Stomach (tissue), 19 donors: ENCODE measurements at places on chromosomes 5 and 9.

DNA sequence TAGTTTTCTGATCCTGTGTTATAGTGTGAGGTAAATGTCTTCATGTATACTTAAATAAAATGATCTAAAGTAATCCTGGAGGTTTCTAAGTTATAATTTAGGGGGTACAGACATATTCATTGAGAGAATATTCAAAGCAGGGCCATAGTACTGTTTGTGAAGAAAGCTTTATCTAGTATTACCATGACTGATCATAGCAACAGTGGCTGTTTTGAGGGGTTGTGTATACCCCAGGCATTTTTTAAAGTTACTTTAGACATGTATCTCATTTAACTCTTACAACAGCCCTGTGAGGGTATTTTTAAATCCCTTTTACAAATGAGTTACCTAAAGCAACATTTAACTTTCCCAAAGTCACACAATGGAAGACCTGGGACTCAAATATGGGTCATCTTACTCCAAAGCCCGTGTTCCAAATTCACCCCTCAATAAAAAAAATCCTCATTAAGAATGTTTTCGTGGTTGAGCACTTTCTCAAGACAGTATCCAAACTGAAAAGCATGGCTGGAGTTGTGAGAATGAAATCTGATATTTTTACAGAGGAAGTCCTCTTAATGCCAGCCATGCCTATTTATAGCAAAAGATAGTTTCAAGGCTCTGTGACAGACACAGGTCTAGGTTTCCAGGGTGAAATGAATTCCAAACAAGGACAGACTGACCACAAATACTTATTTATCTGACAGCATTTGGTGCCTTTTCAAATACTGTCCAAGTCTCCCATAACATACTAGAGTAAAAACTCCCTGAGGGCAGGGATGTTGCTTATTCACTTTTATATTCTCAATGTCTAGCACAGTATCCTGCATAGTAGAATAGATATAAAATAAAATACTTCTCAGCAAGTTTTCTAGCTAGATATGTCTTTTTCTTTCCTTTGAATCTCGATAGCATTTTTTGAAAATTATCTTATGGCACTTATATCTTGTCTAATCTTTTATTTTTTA lies 10.4 kb downstream of the STOM start:
- DNase-seq, result no peak

GRCh38 chr5:72847989-72848473 lies 31.6 kb downstream of the TNPO1 start:
- DNase-seq, result peak; percentile 96

GRCh38 chr5:33343676-33344327 lies 97.0 kb upstream of the TARS1 start:
- no peak for DNase-seq

GRCh38 chr9:94812343-94812742 lies 85.8 kb downstream of the AOPEP start:
- DNase-seq, result no peak

GRCh38 chr5:108900668-108901067 lies 153.0 kb downstream of the FER start:
- no peak for DNase-seq

DNA sequence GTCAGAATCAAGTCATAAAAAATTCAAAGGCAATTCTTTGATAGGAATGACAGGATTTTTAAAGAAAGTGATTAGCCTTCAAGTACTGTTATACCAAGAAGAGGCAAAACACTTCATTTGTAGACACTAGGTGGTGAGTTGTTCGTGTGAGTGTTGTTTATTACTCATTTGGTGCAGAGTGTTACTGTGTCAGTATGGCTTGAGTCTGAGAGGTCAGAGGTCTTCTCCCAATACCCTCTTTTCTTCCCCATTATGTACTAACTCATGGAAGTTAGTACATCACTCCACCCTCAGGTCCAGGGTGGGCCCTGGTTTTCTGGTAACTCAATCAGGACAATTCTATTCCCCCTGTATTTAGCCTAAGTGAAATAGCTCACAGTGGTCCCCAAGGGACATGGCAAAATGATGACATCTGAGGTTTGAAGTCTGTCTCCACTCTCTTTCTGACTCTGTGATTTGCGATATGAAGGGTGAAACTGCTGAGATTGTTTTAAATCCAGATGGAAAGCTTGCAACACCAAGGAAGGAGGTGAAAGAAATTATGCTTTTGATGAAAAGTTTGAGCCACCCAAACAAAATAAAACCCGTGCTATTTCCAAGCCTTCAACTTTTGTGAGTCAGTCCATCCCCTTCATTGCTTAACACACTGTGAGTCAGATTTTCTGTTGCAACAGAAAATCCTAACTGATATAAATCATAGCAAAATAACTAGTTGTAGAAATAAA lies 56.8 kb downstream of the NUDT12 start:
- DNase-seq, result no peak

GRCh38 chr5:35815089-35815936 lies 41.4 kb upstream of the IL7R start:
- DNase-seq, result no peak

- DNase-seq, result peak; percentile 76
These were observed 1.1 kb upstream of the BNC2 start for GRCh38 chr9:16871336-16872151.

GRCh38 chr9:84190411-84190810 lies 150.1 kb downstream of the SLC28A3 start:
- DNase-seq, result no peak

- DNase-seq, result no peak
These were observed 116.2 kb upstream of the RAPGEF1 start for GRCh38 chr9:131856105-131856504.

- no peak for DNase-seq
These were observed 44.2 kb downstream of the TSPAN17 start for GRCh38 chr5:176691524-176691923.

GRCh38 chr5:51521583-51521982 lies 138.3 kb downstream of the ISL1 start:
- DNase-seq, result no peak

DNA sequence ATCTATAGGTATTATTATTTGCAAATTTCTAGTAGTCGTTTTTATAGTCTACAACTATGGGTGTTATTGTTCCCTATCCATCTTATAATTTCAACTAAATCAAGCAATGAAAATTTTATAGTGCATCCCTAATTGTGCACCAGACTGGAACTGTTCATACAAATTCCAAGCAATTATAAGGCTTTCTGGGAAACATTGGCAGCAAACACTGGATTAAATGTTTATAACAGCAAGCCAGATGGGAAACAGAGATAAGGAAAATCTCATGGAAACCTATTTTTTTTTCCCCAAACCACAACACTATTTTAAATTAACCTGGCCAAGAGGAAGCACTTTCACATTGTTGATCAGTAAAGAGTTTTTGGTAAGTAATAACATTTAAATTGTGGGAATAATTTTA lies 524.3 kb downstream of the RASEF start:
- no peak for DNase-seq

DNA sequence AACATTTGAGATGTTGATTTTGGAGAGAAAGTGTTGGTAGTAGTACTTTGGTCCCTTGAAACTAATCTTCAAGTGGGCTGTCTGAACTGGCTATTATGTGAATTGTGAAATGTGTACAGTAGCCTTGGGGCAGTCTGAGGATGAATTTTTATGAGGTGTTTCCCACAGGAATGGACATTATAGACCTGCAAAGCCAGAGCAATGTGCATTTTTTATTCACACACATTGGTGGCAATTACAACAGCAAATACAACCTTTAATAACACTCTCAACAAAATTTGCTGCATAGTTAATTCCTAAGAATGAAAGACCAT lies 147.0 kb downstream of the PAM start:
- DNase-seq, result no peak

DNA sequence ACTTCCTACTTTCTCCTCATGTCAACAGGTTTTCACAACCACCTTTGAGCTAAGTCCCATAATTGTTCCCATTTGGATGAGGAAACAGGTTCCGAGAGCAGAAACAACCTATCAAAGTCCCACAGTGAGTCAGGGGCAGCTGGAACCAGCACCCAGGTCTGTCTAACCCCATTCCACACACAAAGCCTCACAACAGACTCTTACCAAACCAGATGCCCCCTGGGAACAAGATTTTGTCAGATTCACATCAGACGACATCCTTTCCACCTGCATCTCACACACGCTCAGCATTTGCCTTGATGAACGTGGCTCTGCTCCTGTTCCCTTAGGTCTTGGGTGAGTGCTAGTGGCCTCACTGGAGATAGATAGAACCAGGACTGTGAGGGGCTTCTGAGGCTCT lies 17.0 kb downstream of the SWI5 start:
- no peak for DNase-seq

GRCh38 chr5:134583766-134584165 lies 48.9 kb downstream of the SAR1B start:
- no peak for DNase-seq

- DNase-seq, result no peak
These were observed 5.3 kb upstream of the LNPEP start for GRCh38 chr5:96930589-96930988.

DNA sequence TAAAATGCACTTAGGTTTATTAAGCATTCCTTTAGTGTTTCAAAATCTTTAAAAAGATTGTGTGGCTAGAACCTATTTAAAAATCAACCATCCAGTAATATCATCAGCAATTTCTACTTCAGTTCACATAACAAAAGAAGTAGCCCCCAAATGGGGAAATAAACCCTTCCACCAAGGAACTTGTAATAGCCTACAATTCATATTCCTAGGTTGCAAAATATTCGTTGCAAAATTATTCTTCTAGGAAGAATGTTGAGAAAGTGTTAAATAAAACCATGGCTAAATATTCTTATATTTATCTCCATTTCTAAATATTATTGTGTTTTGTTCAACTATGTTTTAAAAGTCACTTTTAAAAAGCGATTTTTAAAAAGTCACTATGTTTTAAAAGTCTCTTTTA lies 177.9 kb upstream of the PRLR start:
- DNase-seq, result no peak

GRCh38 chr5:57215629-57216195 lies 41.9 kb downstream of the GPBP1 start:
- DNase-seq, result no peak

DNA sequence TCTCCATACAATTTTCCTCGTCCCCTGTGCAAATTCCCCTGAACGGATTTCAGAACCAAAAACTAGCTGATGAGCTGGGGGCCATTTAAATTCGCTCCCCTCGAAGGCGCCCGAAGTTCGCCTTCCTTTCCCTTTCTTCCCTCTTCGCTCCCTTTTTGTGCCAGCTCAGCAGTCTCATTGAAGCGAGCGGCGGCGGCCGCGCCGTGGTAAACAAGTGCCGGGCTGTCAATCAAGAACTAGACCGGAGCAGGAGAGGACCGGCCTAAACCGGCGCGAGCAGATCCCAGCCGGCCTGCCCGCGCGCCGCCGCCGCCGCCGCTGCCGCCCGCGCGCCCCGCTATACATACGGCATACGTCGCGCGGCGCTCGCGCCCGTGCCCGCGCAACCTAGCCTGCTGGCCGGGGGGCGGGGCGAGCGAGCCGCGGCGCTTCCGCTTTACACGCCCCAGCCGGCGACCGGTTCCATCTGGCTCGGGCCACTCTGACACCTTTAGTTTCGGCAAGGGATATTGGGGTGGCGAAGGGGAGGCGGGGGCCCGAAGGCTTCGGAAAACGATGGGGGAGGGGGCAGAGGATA lies 3.1 kb downstream of the ARRDC3 start:
- peak; percentile 97 for DNase-seq

DNA sequence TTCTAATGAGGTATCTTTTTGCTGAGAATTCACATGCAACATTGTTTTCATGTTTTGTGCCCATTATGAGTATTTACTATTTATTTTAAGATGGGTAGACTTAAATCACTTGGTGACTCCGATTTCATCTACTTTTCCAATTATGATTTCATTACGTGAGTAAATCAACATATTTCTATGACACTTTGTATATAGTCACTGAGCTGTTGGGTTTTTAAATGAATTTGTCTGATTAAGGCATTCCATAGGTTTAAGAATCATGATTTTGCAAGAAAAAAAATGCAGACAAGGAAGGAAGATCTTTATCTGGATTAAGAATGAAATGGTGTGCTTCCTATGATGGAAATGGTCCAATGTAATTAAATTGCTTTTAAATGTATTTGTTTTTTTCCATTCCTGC lies 661.9 kb downstream of the ANXA1 start:
- no peak for DNase-seq

- DNase-seq, result no peak
These were observed 392.1 kb downstream of the DNAH5 start for GRCh38 chr5:13552361-13552760.

DNA sequence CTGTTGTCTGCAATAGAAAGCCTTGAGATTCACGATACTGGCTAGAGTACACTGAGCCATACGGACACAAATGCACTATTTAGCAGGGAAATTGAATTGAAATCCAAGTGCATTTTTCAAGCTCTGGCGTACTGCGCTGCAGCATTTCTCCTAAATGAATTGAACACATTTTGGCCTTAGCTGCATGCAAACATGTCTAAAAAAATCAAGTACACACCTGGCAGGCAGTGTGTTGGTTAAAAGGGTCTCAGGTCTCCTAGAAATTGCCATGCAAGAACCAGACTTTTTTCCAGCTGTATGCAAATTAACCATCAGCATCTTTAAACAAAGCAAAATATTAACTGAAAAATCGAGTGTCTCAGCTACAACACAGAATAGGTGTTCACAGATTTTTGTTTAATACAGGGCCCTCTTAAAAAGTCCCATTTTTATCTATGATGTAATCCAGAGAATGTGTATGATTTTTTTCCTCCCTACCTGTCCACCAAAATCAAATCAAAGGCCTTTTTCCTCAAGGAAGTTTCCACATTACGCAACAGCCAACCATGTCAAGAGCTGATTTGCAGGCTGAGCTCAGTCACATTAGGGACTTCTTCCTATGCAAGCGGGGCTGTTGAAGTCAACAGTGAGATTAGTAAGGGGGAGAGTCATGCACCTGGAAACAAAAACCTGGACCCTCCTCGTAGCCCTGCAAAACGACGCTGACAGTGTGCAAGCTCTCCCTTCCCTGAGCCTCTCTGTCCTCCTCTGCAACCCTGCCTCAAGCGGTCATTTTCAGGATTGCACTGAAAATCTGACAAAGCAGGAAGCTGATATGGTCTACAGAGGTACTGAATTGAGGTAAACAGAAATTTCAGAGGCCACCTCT lies 14.1 kb upstream of the SFXN1 start:
- DNase-seq, result peak; percentile 82

- DNase-seq, result no peak
These were observed 298.7 kb upstream of the CDH6 start for GRCh38 chr5:30894811-30895210.

- DNase-seq, result no peak
These were observed 192.6 kb upstream of the PRDM9 start for GRCh38 chr5:23314827-23315226.

DNA sequence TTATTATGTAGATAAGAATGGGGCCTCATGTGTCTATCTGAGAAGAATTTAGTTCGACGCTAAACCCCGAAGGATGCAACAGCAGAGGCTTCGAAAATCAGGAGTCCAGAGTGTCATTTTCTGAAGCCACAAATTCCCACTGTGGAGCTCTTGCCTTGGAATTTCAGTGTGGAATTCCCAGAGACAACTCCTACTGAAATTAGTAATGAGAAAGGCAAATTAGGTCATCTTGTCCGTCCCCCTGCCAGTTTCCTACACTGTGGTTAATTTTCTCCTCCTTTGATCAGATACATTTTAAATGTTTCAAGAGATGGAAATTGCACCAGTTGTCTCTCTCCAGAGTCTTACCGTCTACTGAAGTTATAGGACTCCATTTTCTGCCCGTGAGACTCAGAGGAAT lies 633.6 kb downstream of the BNC2 start:
- DNase-seq, result no peak

- no peak for DNase-seq
These were observed 34.9 kb upstream of the LECT2 start for GRCh38 chr5:135989686-135990085.

GRCh38 chr5:168269937-168270330 lies 21.5 kb upstream of the WWC1 start:
- peak; percentile 43 for DNase-seq

GRCh38 chr5:160435532-160435931 lies 13.9 kb downstream of the PTTG1 start:
- DNase-seq, result no peak

GRCh38 chr9:69981686-69982445 lies 61.8 kb upstream of the MAMDC2 start:
- no peak for DNase-seq
